ENCODE measurements at places on chromosomes 16 and 17.

GRCh38 chr17:4080686-4081085 is 62.1 kb downstream of the ZZEF1 start:
- no peak for DNase-seq

DNA sequence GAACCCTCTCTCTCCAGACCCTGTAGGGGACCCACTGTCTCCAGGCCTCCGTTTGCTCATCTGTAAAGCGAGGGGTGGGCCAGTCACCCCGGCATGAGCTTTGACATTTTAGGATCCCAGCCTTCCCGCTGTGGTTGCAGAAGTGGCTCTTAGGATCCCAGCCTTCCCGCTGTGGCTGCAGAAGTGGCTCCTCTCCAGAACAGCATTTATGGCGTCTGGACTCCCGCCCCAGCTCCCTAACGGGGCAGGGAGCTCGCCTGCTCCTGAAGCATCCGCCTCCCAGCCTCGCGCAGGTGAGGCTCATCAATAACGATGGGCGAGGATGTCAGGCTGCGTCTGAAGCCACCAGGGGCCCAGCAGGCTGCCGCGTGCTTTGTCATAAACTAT is 222.3 kb upstream of the TNRC6C start:
- DNase-seq, result no peak

GRCh38 chr16:77514500-77515220 is 79.8 kb upstream of the ADAMTS18 start:
- DNase-seq, result no peak

GRCh38 chr16:31194898-31195297 is 7.7 kb downstream of the PYCARD start:
- no peak for DNase-seq

- DNase-seq, result peak; percentile 33
Measured at GRCh38 chr16:47778106-47778801, 317.1 kb downstream of the PHKB start.

- no peak for DNase-seq
Measured at GRCh38 chr17:17106756-17107155, 64.5 kb downstream of the MPRIP start.

- DNase-seq, result no peak
Measured at GRCh38 chr17:721540-721937, 6.9 kb upstream of the VPS53 start.

DNA sequence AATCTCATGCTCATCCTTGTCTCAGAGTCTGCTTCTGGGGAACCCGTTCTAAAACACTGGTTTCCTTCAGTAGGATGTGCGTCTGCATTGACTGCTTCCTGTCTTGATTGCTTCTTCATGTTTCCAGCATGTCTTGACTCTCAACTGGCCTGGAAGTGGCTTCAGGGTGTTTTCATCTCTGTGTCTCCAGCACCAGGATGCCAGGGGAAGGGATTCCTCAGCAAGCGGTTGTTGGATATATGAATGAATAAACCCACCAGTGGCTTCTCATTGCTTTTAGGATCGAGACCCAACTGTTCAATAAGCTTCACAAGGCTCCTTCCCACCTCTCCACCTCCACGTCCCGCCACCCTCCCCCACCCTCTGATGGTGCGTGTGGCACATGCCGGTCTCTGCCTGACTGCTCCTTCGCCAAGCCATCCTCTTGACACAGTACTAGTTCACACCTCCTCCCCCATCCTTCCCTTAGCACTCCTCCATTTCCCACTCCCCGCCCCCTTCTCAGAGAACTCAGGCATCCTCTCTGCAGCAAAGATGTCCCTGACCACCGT is 14.1 kb upstream of the TNS4 start:
- no peak for DNase-seq

- DNase-seq, result no peak
Measured at GRCh38 chr16:4574919-4575705, 19.0 kb downstream of the C16orf96 start.

DNA sequence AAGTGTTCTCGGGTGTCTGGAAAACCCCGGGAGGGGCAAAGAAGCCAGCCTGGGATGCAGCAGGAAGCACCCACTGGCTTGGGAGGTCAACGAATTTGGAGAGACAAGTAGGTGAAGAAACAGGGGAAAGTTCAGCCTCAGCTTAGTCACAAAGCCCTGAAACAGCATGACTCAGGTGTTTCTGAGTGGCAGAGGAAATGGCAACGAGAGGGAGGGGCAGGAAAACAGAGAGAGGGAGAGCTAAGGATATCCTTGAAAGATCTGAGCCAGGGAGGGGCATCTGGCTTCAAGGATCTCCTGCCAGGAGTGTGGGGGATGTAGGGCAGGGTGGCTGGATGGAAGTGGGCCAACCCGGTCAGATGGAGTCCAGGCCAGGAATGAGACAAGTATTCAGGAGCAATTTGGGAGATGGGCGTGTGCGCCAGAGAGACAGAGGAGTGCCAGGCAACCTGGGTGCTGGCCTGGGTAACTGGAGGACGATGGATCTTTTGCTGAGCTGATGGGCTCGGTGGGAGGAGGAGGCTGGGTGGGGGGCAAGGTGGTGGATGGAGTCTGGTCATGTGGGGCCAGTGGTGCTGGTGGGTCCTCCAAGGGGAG is 27.2 kb downstream of the ABCC3 start:
- DNase-seq, result no peak

DNA sequence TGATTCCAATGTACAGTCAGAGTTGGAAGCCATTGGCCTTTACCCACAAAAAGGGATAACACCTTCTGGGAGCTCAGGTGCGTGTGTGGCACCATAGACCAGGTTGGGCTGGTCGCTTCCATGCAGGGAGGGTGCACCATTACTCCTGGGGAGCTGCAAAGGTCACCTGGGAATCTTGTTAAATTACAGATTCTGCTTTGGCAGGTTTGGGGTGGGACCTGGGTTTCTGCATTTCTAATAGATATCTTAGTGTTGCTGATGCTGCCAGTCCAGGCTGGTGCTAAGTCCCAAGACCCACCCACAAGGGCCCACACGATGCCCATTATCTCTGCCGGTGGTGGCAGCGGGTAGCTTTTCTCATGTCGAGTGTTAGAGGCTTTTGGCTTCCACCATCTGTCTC is 148.3 kb upstream of the CACNG5 start:
- DNase-seq, result no peak

GRCh38 chr16:24748242-24748641 is 18.8 kb downstream of the TNRC6A start:
- no peak for DNase-seq

DNA sequence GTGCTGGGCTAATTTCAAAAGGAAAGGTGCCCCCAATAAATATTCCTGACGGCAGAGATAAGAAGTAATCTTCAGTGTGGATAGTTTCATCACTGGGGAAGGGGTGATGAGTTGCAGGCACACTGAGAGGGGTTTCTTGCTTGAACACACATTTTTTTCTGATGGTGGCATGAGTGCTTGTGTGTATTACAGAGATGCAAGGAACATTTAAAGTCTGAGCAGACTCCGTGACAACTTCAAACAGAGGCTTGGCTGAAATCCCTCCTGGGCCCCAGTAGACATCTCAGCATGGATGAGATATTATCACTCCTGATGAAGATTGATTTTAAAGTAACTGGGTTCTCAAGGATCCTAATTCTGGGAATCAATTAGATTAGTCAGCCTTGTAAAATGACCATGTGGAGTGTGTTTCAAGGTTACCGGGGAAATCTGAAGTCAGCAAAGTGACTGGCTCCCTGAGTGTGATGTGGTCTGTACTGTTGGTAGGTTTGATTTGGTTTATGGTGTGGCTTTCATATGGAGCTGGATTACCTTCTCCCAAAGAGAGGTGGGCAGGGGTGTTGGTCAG is 435.8 kb upstream of the EEF2KMT start:
- DNase-seq, result no peak

GRCh38 chr17:1783834-1784611 is 22.2 kb downstream of the SERPINF1 start:
- peak; percentile 57 for DNase-seq

DNA sequence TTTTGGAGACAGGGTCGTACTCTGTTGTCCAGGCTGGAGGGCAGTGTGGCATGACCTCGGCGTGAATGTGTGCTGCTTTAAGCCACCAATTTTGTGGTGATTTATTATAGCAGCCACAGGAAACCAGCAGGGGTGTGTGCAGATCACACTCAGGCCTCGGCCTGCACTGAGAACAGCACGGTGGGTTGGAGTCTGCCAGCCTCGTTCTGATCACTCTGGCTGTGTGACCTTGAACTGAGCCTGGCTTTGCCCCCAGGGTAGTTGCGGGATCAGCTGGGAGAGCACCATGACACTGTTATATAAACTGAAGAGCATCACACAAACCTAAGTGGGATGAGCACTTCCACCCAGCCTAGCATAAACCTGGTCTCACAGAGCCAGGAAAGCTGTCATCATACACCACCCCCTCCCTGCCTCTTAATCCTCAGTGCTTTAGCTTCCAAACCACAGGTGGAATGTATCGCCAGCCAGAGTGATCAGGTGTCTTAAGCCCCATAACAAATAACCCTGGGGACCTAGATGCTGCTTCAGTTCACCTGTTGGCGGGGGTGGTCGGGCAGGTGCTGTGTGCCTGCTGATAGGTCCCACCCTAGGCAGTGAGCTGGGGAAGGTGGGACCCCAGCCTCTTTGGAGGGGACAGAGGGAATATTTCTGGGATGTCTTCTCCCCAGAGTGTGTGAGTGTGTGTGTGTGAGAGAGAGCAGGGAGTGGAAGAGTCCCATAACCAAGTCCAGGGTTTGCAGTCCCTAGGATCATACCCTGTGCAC is 28.6 kb upstream of the NDRG4 start:
- DNase-seq, result no peak

GRCh38 chr17:77116371-77116860 is 24.4 kb upstream of the SEC14L1 start:
- no peak for DNase-seq

DNA sequence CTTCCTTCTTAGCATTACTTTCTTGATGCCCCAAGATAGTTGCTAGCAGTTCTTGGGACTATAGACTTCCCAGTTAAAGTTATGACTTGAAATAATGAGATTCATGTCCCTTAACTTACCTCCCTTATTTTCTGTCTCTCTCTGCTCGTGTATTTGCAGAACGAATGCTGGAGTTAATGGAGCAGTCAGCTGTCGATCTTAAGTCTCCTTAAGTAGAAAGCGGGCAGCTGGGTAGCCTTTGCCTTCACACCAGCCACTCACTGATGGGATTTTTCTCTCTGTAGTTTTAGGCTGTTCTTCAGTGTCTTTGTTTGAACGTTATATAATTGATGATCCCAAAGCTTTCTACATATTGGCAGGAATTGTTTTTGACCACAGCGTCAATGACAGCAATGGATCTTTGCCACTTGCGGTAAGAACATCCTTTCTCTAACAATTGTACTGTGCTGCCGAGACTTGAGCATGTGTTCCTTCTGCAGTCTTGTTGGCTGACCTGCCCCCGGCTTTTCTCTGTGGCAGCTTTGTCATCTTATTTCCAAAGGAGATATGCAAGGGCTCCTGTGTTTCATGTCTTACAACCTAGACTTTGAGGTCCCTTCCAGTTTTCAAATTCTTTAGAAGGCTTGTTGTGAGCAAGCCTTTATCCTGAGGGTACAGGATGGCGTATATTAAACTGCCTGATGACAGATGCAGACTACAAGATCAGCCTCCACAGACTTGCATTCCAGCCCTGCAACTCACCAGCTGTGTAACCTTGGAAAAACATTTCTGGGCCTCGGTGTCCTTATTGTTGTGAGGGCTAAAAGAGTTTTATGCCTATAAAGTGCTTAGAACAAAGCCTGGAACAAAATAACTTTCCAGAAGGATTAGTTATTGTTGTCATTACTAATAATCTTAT is 25.1 kb upstream of the ABCA3 start:
- DNase-seq, result no peak

DNA sequence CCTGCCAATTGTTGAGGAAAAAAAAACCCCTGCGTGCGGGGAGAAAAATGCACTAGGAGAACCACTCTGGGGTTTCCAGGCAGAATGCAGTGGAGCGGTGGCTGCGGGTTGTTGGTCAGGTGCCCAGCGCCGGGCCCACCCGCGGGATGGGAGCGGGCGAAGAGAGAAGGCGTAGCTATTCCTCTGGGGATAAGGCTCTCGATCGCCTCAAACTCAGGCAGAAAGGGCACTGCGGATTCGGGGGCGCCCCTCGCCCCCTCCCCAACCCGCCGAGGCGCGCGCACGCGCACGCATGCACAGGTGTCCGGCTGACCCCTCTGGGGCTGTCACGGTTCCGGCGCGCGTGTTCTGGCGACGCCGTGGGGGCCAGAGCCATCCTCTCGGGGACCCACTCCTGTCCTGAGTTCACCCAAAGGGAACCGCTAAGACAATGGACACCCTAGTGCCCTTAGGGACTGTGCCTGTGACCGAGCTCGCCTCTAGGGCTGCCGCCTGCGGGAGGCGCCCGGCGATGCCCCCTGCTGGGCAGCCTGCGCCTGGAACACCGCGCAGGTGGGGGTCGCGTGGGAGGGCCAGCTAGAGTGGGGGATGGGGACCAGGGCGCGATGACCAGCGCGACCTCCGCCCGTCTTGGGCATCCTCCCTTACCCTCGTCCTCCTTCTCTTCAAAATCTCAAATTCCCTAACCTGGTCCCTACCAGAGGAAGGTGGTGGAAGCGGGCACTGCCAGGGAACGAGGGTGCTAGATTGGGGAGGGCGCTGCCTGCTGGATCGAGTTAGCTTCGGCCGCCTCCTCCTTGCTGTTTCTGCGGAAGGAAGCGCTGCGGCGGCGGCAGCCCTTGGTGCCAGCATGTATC is 14.4 kb upstream of the CBX8 start:
- peak; percentile 83 for DNase-seq

Data from Karpas-422 (cell line).